ENCODE measurements at places on chromosomes 16 and 17.
A peak's percentile ranks its signal among the peaks of the same experiment; 100 is the strongest.

DNA sequence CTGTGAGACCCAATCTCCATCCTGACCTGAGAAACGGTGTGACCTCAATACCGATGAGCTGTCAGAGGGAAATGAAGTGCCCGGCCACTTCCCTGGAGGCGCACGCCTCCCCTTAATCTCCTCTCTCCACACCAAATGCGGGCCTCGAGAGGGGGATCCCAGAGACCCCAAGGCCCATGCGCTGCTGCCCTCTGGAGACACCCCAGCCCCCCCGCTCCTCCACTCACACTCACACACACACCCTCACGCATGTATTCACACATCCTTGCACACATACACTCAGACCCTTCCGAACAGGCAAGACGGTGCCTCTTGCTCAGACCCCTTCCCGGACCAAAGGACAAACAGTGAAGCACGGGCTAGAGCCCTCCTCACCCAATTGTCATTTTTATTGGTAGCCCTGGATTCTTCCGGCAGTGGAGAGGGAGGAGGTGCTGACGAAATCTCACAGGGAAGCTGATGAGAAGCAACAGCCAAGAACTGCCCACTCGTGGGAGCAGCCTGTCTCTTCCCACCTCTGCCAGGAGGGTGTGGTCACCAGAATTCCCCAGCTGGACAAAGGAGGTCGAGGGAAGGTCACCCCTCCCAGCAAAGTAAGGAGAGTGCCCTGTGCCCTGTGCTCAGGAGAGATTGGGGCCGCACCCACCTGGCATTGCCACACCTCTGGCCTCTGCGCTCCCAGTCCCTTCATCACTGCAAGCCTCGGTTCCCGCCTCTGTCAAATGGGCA, 136.0 kb upstream of the TNRC6C start:
- H3K4me1 ChIP-seq, result peaks cover 4% of the 10 kb centered on the region
- H3K27me3 ChIP-seq, result peaks cover 34% of the 10 kb centered on the region
- no peaks in the 10 kb centered on the region for H3K36me3 ChIP-seq

- no peaks in the 10 kb centered on the region for H3K36me3 ChIP-seq
- H3K4me1 ChIP-seq, result no peaks in the 10 kb centered on the region
- H3K27ac ChIP-seq, result no peak overlapping the region
- no peak for DNase-seq
- no peak overlapping the region for H3K4me3 ChIP-seq
Measured at GRCh38 chr17:66570447-66571195, 264.3 kb upstream of the CACNG5 start.

DNA sequence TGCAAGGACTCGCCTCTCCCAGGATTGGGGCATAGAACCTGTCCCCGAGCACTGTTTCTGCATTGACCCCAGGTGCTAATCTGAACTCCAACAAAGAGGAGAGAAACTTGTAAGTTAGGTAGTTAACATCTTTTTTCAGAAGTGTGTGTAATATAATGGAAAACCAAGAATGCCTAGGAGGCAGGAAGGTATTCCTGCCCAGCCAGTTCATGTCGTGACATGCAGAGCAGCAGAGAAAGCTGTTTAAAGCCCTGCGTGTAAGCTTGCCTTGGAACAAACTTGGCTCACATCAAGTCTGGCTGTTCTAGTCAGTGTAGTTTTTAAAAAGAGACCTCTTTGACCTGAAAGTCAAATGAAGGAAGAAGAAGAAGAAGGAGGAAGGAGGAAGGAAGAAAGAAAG, 2.1 kb upstream of the GNA13 start:
- peak overlapping the region; percentile 64 for H3K4me3 ChIP-seq
- H3K4me1 ChIP-seq, result peaks cover 30% of the 10 kb centered on the region
- H3K36me3 ChIP-seq, result peaks cover 18% of the 10 kb centered on the region
- no peaks in the 10 kb centered on the region for H3K27me3 ChIP-seq
- H3K27ac ChIP-seq, result peak overlapping the region; percentile 99

- no peak overlapping the region for H3K4me3 ChIP-seq
- peaks cover 12% of the 10 kb centered on the region for H3K27me3 ChIP-seq
- no peak for DNase-seq
- H3K27ac ChIP-seq, result no peak overlapping the region
Measured at GRCh38 chr17:14311981-14312380, 11.1 kb downstream of the HS3ST3B1 start.

- no peaks in the 10 kb centered on the region for H3K4me1 ChIP-seq
- H3K4me3 ChIP-seq, result no peak overlapping the region
- DNase-seq, result no peak
- H3K27ac ChIP-seq, result no peak overlapping the region
- no peaks in the 10 kb centered on the region for H3K36me3 ChIP-seq
Measured at GRCh38 chr17:65627891-65628643, 66.6 kb upstream of the AXIN2 start.

DNA sequence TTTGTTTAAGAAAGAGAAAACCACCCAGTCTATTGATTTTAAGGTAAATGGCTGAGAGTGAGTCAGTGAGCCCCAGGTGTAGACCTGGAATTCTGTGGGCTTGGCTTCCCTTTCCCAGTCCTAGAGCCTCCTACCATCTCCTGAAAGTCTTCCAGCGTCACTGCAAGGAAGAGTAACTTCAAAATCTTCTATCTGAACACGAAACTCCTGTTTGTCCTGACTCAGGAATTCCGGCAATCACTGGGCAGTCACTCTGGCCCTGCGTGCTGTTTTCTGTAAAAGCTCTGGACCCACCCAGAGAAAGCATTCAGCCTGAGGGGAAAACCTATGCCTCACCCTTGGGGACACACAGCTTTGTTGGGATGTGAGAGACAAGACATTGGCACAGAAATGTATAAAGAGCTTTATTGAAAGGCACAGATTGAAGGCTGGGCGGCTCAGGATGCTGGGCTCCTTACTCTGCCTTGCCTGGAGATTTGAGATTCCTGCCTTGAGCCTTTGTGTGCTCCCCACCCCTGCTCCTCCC, 15.9 kb downstream of the MINK1 start:
- H3K4me1 ChIP-seq, result peaks cover 15% of the 10 kb centered on the region
- no peaks in the 10 kb centered on the region for H3K27me3 ChIP-seq
- no peak for DNase-seq
- H3K4me3 ChIP-seq, result no peak overlapping the region
- H3K27ac ChIP-seq, result no peak overlapping the region
- peaks cover 11% of the 10 kb centered on the region for H3K36me3 ChIP-seq

DNA sequence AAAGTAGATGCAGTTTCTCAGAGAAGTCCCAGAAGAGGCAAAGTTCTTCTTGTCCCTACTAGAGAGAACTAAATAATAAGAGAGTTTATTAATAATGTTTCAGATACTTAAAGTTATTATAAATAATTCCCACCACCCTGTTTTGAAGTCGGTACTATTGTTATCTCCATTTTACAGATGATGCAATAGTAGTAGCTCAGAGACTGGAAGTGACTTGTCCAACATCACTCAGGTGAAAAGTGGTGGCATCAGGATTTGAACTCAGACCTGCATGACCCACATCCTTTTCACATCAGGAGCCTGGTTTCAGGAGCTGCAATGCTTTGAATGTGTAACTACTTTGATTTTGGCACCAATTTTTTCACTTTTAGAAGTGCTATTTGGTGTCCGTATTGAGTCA, 52.7 kb downstream of the GPR139 start:
- H3K27me3 ChIP-seq, result no peaks in the 10 kb centered on the region
- DNase-seq, result no peak
- no peaks in the 10 kb centered on the region for H3K36me3 ChIP-seq
- H3K4me3 ChIP-seq, result no peak overlapping the region
- H3K4me1 ChIP-seq, result no peaks in the 10 kb centered on the region

GRCh38 chr16:23557779-23558702, 514 bp downstream of the UBFD1 start:
- H3K4me3 ChIP-seq, result peak overlapping the region; percentile 93
- H3K4me1 ChIP-seq, result peaks cover 30% of the 10 kb centered on the region
- H3K27me3 ChIP-seq, result no peaks in the 10 kb centered on the region
- peaks cover 41% of the 10 kb centered on the region for H3K36me3 ChIP-seq
- DNase-seq, result no peak

GRCh38 chr17:21095735-21096134, 31.0 kb upstream of the DHRS7B start:
- no peak for DNase-seq
- no peak overlapping the region for H3K4me3 ChIP-seq
- H3K4me1 ChIP-seq, result peaks cover 22% of the 10 kb centered on the region
- no peaks in the 10 kb centered on the region for H3K27me3 ChIP-seq

- no peak overlapping the region for H3K4me3 ChIP-seq
- peaks cover 69% of the 10 kb centered on the region for H3K36me3 ChIP-seq
- no peaks in the 10 kb centered on the region for H3K27me3 ChIP-seq
- peaks cover 2% of the 10 kb centered on the region for H3K4me1 ChIP-seq
- H3K27ac ChIP-seq, result no peak overlapping the region
Measured at GRCh38 chr17:2697611-2698162, 13.9 kb downstream of the CLUH start.

- peaks cover 10% of the 10 kb centered on the region for H3K27me3 ChIP-seq
- peaks cover 4% of the 10 kb centered on the region for H3K36me3 ChIP-seq
- peak overlapping the region; percentile 75 for H3K27ac ChIP-seq
- peaks cover 28% of the 10 kb centered on the region for H3K4me1 ChIP-seq
- DNase-seq, result no peak
- peak overlapping the region; percentile 93 for H3K4me3 ChIP-seq
Measured at GRCh38 chr16:83899272-83899897, 470 bp downstream of the MLYCD start.

GRCh38 chr17:78613416-78613815, 36.2 kb upstream of the DNAH17 start:
- H3K27me3 ChIP-seq, result peaks cover 2% of the 10 kb centered on the region
- no peaks in the 10 kb centered on the region for H3K4me1 ChIP-seq
- no peak overlapping the region for H3K4me3 ChIP-seq
- no peaks in the 10 kb centered on the region for H3K36me3 ChIP-seq

DNA sequence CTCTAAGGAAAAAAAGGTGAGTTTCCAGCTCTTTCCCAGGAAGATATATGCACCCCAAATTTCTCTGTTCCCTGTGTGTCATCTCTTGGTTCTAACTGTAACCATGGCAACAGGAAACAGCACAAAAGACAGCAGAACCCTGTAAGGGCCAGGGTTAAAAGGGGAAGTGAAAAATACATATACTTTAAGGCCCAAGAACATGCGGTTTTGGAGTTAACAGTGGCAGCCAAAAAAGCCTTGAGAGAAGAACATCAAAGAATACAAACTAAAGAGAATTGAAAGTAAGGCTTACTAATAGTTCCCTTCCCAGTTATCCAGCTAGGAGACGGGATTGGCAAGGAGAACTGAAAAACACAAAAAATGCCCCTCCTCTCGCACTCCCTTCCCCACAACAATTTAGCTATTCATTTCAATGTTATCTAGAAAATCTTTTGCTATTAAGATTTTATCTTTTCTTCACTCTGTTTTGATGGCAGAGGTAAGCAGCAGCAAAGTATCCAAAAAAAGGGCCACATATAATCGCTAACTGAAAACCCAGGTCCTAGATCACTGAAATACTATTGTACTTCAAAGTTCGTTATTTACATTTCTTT, 1.5 kb downstream of the SPOP start:
- peaks cover 34% of the 10 kb centered on the region for H3K36me3 ChIP-seq
- peak overlapping the region; percentile 99 for H3K27ac ChIP-seq
- peaks cover 46% of the 10 kb centered on the region for H3K4me1 ChIP-seq
- peak overlapping the region; percentile 98 for H3K4me3 ChIP-seq
- H3K27me3 ChIP-seq, result no peaks in the 10 kb centered on the region

- peaks cover 53% of the 10 kb centered on the region for H3K4me1 ChIP-seq
- DNase-seq, result no peak
- H3K27me3 ChIP-seq, result no peaks in the 10 kb centered on the region
- peak overlapping the region; percentile 95 for H3K27ac ChIP-seq
- peak overlapping the region; percentile 96 for H3K4me3 ChIP-seq
Measured at GRCh38 chr16:68265078-68265920, 973 bp downstream of the SLC7A6 start.

DNA sequence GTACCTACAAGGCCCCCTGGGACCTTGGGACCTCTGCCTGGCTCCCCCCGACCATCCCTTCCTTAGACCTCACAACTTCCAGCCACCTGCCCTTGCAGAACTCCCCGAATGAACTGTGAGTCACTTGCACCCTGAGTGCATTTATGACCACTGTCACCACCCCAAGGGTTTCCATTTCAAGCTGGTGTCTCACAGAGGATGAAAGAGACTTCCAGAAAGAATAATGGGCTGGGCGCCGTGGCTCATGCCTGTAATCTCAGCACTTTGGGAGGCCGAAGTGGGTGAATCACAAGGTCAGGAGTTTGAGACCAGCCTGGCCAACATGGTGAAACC, 124.5 kb upstream of the CIBAR2 start:
- no peak for DNase-seq
- no peak overlapping the region for H3K27ac ChIP-seq
- H3K4me3 ChIP-seq, result no peak overlapping the region
- H3K27me3 ChIP-seq, result peaks cover 22% of the 10 kb centered on the region
- peaks cover 4% of the 10 kb centered on the region for H3K4me1 ChIP-seq
- no peaks in the 10 kb centered on the region for H3K36me3 ChIP-seq

- DNase-seq, result no peak
- no peaks in the 10 kb centered on the region for H3K4me1 ChIP-seq
- H3K36me3 ChIP-seq, result peaks cover 84% of the 10 kb centered on the region
- no peak overlapping the region for H3K4me3 ChIP-seq
Measured at GRCh38 chr17:16044487-16044886, 44.9 kb downstream of the TTC19 start.

- no peaks in the 10 kb centered on the region for H3K36me3 ChIP-seq
Measured at GRCh38 chr16:31807086-31807485, 66.5 kb upstream of the ZNF267 start.

DNA sequence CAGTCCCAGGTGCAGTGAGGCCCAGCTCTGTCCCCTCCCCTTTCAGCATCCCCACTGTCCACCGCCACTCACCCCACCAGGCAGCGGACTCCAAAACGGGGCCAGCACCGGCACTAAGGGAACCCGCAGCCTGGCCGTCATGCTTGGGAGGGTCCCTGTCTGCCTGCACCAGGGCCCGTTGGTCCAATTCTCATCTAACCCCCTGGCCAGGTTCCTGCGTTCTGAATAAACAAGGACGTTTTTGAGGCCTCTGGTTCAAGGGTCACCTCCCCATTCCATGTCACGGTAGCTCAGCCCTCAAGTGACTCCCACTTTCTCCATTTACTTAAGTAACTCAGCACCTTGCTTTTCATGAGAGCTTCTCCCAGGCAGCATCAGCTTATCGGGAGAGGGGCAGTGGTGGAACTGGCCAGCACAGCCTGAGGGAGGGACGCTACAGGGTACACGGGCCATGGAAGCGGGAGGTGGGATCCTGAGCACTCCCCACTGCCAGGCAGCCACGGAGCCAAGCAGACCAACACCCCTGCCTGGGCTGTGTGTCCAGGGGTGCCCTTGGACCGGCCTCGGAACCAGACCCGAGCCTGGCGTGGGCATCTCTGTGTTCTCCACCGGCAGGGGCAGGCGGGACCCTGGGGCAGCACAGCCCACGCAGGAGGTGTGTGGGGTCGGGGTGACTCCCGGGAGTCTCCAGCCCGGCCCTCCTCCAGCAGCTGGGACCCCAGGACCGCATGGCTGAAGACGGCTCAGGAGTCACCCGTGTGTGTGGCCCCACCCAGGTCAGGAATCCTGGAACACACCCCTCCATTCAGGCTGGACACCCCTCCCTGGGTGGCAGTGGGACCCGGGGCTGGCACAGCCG, 74.9 kb upstream of the GNG13 start:
- peaks cover 21% of the 10 kb centered on the region for H3K4me1 ChIP-seq
- no peak overlapping the region for H3K27ac ChIP-seq
- H3K36me3 ChIP-seq, result peaks cover 18% of the 10 kb centered on the region
- H3K27me3 ChIP-seq, result no peaks in the 10 kb centered on the region
- H3K4me3 ChIP-seq, result no peak overlapping the region

All from activated B cell treated with CpG ODN at 0.5 μM for 24 hours (primary cell).